ENCODE measurements at places on chromosomes 5 and 9.

- no peaks in the 10 kb centered on the region for H3K27me3 ChIP-seq
- no peak overlapping the region for H3K4me3 ChIP-seq
- H3K36me3 ChIP-seq: no peaks in the 10 kb centered on the region
- DNase-seq: no peak
Observed at GRCh38 chr9:12964271-12964670, 189.5 kb downstream of the LURAP1L start.

DNA sequence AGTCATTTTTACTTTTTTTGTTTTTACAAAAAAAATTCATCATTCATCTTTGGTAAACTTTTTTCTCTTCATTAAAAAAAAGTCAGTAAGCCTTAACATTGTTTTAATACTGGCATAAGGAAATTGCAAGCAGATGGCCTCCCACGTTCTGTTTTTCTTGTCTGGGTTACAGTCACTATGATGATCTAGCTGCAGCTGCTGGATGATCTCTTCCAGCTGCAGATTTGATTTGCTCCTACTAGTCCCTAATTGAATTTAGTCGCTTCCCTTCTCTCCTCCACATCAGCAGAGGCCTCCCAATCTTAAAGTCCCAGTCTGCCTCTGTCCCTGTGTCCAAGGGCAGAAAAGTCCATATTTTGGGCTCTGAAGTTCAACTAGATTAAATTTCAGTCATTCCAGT lies 106.8 kb upstream of the PTGER4 start:
- H3K36me3 ChIP-seq: no peaks in the 10 kb centered on the region
- peaks cover 20% of the 10 kb centered on the region for H3K4me1 ChIP-seq
- H3K4me3 ChIP-seq: no peak overlapping the region
- no peaks in the 10 kb centered on the region for H3K27me3 ChIP-seq
- H3K27ac ChIP-seq: no peak overlapping the region
- DNase-seq: no peak

DNA sequence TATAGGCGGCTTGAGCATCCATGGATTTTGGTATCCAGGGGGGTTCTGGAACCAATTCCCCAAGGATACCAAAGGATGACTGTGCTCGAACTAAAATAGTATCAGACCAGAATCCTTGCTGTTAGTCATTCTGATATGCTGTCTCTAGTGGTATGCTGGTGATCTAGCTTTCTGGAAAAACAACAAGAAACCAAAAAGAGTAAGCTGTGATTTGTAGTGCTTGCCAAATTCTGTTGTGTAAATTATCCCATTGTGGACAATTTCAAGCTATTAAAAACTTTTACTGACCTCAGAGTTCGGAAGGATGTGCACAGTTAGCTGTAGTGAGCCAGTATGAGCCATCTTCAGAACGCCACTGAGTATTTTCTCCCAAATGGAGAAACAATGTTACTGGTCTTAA lies 99.0 kb upstream of the FBN2 start:
- DNase-seq: no peak
- no peaks in the 10 kb centered on the region for H3K27me3 ChIP-seq
- no peak overlapping the region for H3K27ac ChIP-seq
- no peaks in the 10 kb centered on the region for H3K4me1 ChIP-seq
- no peaks in the 10 kb centered on the region for H3K36me3 ChIP-seq

GRCh38 chr5:131206772-131207171 lies 36.0 kb downstream of the LYRM7 start:
- H3K36me3 ChIP-seq: peaks cover 3% of the 10 kb centered on the region
- H3K27ac ChIP-seq: no peak overlapping the region
- H3K27me3 ChIP-seq: no peaks in the 10 kb centered on the region
- H3K4me3 ChIP-seq: no peak overlapping the region
